HT-29 (cell line): ENCODE measurements at places on chromosomes 6 and 20. TPM values are rescaled to one million over a fixed set of nuclear protein-coding genes. Genes with fewer than 3 reads are reported as not detected.

NRSN1 gene
- not detected in 2 replicates for total RNA-seq

ISM1 gene
- not detected in 2 replicates for total RNA-seq

ZBTB22 gene
- total RNA-seq: 22.8 and 25.3 TPM in 2 replicates

CFAP61 gene
- total RNA-seq: not detected in 2 replicates

TNFAIP3 gene
- total RNA-seq: 1.2 and 1.7 TPM in 2 replicates
